Hair follicle dermal papilla cell (primary cell): ENCODE measurements at places on chromosomes 4 and X. TPM values are rescaled to one million over a fixed set of nuclear protein-coding genes. Genes with fewer than 3 reads are reported as not detected.

ERVMER34-1 gene
- total RNA-seq: 0.12 and 0.16 TPM in 2 replicates

RAB40A gene
- 0.12 and 0.32 TPM in 2 replicates for total RNA-seq

RIBC1 gene
- 0.65 and 0.73 TPM in 2 replicates for total RNA-seq

GPR143 gene
- total RNA-seq: not detected in 2 replicates

PJA1 gene
- 30.0 and 33.9 TPM in 2 replicates for total RNA-seq

KCNIP4 gene
- total RNA-seq: not detected in 2 replicates

MAGEB2 gene
- total RNA-seq: not detected in 2 replicates

CCDC149 gene
- 19.7 and 23.7 TPM in 2 replicates for total RNA-seq

SCML1 gene
- 11.2 and 11.7 TPM in 2 replicates for total RNA-seq

VEGFC gene
- 22.8 and 24.7 TPM in 2 replicates for total RNA-seq

BBS12 gene
- 6.2 and 6.6 TPM in 2 replicates for total RNA-seq

CCNB3 gene
- total RNA-seq: 0.36 and 2.9 TPM in 2 replicates

GPRIN3 gene
- total RNA-seq: 0.12 and 0.49 TPM in 2 replicates

VCX2 gene
- not detected in 2 replicates for total RNA-seq

MAGEA3 gene
- total RNA-seq: not detected in 2 replicates

POU3F4 gene
- total RNA-seq: not detected in 2 replicates

BTC gene
- total RNA-seq: 0.24 and 0.32 TPM in 2 replicates

TIGD4 gene
- 0.12 and 0.16 TPM in 2 replicates for total RNA-seq

GPRASP2 gene
- 13.7 and 15.6 TPM in 2 replicates for total RNA-seq

NONO gene
- total RNA-seq: 343 and 362 TPM in 2 replicates

NUDT10 gene
- 2.8 and 3.3 TPM in 2 replicates for total RNA-seq

RADX gene
- 1.7 and 1.9 TPM in 2 replicates for total RNA-seq

AR gene
- total RNA-seq: 6.8 and 15.1 TPM in 2 replicates

CT47A1 gene
- not detected in 2 replicates for total RNA-seq

IL2RG gene
- total RNA-seq: not detected in 2 replicates

GPR82 gene
- not detected in 2 replicates for total RNA-seq

FAM47E gene
- 0.36 and 0.97 TPM in 2 replicates for total RNA-seq

NPNT gene
- total RNA-seq: 1.6 and 1.8 TPM in 2 replicates
